LHCN-M2 (cell line): ENCODE measurements at places on chromosomes 2 and 18.

DNA sequence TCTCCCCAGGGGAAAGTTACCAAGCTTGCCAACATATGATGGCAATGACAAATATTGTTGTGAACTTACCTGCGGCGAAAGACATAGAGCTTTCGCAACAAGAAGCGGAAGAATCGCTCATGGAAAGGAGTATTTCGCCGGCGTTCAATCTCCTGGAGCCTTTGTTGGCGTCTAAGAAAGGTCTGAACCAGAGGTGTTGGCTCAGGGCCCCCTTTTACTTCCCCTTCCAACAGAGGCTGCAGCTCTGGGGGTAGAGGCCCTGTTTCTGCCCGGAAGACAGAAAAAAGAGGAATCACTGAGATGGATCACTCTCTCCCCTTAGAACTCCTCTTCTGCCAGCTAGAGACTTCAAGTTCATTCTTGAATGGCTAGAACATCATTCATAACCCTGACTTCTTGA lies 10.8 kb downstream of the GGCX start:
- no peak for DNase-seq

GRCh38 chr2:186422226-186422625 lies 63.8 kb upstream of the ZC3H15 start:
- peak; percentile 99 for DNase-seq

DNA sequence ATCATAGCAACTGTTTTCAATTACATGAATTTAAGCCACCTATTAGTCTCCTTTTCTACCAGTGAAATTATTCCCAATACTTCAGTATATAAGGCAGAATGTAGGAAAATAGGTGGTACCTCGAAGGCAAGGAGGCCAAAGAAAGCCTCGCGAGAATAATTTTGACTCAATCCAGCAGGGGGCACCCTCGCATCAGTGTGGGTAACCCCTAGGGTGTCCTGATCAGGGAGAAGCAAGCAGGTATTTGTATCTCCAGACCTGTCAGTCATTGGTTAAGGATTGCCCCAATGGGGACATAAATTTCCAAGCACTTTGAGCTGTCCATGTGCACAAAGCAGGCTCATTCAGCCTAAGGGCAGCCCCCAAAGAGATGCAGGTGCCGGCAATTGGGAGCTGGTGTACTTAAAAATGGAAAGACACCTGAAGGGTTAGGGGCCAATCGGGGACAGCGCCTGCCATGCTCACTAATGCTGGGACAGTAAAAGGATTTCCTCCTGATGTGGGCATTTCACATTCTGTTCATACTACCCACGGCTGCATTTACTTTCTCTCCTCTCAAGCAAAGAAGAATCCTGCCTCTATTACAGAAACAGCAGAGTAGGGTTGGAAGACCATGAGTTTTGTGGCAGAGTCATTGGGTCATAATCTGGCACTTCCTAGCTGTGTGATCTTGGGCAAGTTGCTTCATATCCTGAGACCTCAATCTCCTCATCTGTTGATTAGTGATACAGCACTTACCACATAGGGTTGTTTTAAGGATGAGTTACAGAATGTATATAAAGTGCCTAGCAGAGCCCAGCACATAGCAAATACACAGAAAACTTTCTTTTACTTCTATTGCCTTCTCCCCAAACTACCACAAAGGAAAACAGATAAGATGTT lies 136.1 kb downstream of the ICOS start:
- DNase-seq, result peak; percentile 14

- DNase-seq, result no peak
Observed at GRCh38 chr2:44562737-44563136, 201.0 kb downstream of the CAMKMT start.

DNA sequence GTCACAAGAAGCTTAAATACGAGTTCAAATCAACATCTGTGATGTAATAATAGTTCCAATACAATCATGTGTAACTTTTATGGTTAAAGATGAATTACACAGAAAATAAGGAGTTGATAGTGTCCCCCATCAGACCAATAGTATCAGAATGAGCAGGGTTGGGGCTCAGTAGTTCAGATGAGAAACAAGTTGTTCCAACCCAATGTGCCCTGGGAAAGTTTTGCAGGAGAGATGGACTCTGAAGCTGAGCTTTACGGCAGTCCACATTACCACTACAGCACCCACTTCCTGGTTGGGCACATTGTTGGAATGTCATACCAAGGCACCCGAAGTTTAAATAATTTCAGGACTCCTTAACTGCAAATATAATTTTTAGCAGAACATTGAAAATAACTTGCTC lies 12.1 kb upstream of the CXCR4 start:
- no peak for DNase-seq

DNA sequence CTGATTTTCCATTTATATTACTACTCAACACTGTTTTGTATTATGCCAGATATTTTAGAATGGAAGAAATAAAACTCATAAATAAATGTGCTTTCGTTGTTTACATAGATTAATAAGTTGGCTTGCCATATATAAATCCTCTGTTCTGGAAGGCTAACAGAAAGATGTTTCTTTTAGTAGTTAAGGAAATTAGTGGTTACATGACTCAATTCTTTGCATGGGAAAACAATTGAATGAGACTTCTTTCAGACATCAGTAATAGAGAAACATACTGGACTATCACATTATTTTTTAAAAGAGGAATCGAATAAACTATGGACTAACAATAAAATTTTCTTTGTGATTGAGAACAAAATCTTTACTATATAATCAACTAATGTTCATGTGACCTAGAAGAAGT lies 336.5 kb downstream of the KCNS3 start:
- peak; percentile 13 for DNase-seq

- DNase-seq, result no peak
Observed at GRCh38 chr2:190970873-190971506, 43.0 kb downstream of the STAT1 start.

GRCh38 chr2:114032705-114033104 lies 142.8 kb downstream of the ACTR3 start:
- DNase-seq, result no peak

DNA sequence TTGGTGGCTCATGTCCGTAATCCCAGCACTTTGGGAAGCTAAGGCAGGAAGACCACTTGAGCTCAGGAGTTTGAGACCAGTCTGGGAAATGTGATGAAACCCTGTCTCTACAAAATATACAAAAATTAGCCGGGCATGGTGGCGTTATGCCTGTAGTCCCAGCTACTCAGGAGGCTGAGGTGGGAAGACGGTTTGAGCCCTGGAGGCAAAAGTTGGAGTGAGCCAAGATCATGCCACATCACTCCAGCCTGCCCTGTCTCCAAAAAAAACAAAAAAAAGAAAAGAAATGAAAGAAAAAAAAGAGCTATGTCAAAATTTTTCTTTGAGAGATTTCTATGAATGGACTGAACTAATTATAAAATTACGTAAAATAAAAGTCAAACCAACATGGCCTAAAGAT lies 34.7 kb downstream of the ROCK2 start:
- DNase-seq, result no peak

- DNase-seq, result no peak
Observed at GRCh38 chr2:58913082-58913726, 672.1 kb upstream of the FANCL start.

GRCh38 chr18:6431659-6432318 lies 17.1 kb upstream of the L3MBTL4 start:
- no peak for DNase-seq

GRCh38 chr18:830315-830901 lies 18.4 kb upstream of the YES1 start:
- DNase-seq, result peak; percentile 72

- DNase-seq, result peak; percentile 53
Observed at GRCh38 chr2:159106109-159106508, 137.7 kb downstream of the TANC1 start.

DNA sequence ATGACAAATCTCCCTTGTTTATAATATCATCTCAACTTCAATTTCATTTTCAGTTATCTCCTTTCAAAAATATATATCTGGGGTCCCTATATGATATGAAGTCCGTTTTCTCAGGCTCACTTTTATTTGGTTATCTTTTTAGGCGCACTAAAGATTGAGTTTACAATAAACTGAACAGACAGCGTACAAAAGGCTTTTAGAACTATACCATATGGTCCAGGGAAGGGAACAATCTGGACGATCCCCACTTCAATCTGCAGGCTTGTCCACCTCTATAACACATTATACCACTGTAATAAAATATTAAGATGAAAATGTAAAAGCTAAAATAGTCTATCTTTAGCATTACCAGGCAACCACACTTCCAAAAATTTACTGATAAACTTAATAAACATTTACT lies 289.9 kb downstream of the ZEB2 start:
- no peak for DNase-seq

GRCh38 chr18:48279312-48279711 lies 129.9 kb downstream of the ZBTB7C start:
- no peak for DNase-seq

DNA sequence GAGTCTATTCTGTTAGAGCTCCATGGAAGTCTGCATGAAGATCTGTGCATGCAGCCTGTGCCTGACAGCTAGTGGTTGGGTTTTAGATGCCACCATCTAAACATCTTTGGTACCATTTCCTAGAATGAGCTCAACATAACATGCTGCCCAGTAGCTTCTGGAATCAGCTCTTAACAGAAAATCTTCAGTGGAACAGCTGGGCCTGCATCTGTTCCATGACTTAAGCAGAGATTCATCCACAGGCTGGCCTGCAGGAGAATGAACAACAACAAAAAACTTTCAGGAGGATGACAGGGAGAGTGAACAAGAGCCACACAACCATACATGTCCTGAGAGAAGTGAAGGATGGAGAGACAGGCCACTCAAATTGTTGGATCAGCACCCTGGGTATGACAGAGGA lies 316.6 kb downstream of the RDH14 start:
- DNase-seq, result peak; percentile 60

- DNase-seq, result no peak
Observed at GRCh38 chr18:76988827-76989646, 143.5 kb downstream of the MBP start.

DNA sequence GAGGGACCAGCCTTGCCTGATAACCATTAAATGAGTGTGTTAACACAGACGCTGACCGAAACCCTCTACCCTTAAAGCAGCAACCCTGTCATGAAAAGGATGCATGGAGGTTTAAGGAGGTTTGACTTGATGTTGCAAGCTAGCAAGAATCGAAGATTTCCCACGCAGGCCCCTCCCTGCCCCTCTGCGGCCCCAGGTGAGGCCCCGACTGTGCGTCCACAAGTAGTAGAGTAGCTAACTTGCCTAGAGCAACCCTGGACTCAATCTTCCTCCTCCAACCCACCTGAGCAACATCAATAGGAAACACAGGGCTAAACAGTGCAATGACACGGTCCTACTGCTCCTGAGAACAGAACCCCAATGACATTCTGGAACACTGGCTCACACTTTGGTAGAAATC lies 150.1 kb downstream of the COL4A4 start:
- DNase-seq, result no peak

DNA sequence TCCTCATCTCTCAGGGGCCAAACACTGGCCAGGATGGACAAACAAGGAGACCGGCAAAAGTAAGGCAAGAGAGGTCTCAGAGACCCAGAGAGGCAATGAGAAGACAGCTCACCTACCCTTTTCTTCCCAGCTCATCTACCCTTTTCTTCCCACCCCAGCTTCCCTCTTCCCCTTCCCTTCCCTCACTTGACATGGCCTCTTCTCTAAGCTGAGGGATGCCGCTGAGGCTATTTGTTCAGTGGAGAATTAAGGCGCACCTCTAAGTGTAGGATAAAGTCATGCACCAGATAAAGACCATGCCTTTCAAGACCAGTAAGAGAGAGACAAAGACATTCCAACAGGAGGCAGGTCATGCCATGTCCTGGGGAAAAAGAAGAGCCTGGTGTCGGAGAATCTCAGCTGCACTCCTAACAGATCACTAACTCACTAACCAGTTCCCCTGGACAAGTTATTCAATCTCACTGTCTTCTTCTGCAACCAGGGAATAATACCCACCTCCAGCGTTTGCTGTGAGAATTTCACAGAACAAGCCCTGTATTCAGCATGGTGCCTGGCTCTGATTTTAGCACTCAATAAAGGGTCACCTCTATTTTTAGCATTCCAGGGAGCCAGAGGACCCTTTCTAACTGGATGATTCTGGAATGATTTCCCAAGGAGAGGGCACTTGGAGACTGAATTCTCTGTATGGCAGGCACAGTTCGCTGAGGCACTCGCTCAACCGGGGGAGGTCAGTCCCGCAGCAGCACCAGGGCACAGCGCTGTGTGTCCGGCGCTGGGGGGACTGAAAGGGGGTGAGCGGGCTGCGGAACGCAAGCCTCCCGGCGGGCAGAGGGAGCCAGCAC lies 3.0 kb upstream of the FOSL2 start:
- no peak for DNase-seq

DNA sequence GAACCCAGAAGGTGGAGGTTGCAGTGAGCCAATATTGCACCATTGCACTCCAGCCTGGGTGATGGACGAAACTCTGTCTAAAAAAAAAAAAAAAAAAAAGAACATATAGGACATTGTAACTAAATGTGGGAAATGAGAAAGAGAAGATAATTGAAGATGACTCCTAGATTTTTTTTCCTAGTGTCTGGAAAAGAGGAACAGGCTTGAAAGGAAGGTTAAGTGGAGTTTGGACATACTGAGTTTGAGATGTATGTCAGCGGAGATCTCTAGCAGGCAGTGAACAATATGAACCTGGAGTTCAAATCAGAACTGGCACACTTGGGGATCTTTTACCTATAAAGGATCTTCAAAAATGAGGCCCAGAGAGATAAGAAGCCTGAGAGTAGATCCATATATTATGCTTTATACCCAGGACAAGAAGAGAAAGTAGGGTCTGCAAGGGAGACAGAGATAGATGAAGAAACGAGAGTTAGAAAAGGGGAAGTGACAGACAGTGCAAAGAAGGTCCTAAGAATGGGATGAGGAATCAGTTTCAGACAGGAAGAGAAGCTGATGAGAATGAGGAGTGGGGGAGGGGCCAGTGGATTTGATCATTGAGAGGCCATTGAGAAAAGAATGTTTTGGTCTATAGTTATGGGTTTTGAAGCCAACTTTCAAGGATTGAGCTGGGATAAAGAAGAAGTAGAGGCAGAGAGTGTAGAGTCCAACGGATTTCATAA lies 46.9 kb upstream of the CD28 start:
- no peak for DNase-seq

DNA sequence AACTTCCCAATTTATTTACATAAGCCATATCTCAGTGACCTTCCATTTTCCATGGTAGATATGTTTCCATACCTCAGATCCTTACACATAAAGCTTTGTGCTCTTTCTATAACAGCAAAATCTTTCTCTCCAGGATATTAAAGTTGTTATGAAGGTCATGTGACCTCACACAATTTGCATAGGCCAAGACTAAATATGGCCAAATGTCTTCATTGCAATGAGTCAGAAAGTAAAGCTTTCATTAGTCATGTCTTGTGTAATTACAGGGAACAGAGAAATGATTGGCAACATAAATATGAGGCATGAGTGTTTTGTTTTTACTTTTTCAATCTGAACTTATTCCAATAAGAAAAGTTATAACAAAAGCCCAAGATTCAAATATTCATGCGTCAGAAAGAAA lies 243.5 kb downstream of the ASXL3 start:
- DNase-seq, result no peak

DNA sequence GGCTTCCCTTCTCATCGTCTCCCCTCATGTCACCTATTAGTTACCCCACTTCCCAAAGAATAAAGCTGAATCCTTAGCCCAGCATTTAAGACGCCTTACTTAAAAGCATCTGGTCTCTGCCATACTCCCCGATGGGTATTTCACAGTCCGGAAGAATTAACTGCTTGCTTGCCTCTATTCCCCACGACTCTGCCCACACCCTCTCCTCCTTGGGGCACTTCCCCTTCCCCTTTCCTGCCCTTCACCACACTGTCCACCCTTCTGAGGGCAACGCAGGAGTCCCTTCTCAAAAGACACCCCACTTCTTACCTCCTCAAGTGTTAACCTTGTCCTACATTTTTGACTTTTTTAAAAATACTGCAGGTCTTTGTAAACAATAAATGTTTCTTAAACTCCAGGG lies 60.1 kb upstream of the RMP24 start:
- no peak for DNase-seq
